DMS53 (cell line): ENCODE measurements at places on chromosomes 7 and 10.
A peak's percentile ranks its signal among the peaks of the same experiment; 100 is the strongest.

GRCh38 chr7:147483634-147484292 is 1106.8 kb upstream of the C7orf33 start:
- peak; percentile 45 for DNase-seq

GRCh38 chr10:118901380-118901779 is 128.1 kb upstream of the NANOS1 start:
- DNase-seq = no peak

DNA sequence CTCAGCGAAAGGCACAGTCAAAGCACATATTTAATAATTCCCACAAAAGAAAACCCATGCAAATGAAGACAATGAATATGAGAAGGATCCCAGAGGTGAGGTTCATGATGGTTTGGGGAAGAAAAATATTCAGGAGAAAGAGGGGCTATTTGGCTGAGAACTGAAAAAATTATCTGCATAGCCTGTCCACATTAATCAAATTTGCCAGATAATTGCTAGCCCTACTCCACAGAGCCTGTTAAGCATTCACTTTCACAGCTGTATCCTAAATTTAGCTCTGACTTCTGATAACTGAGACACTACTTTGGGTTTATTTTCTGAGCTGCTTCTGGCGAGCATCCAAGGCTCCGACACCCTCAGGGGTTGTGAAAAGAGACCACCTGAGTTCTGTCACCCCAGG is 176.2 kb downstream of the HERPUD2 start:
- DNase-seq = no peak

DNA sequence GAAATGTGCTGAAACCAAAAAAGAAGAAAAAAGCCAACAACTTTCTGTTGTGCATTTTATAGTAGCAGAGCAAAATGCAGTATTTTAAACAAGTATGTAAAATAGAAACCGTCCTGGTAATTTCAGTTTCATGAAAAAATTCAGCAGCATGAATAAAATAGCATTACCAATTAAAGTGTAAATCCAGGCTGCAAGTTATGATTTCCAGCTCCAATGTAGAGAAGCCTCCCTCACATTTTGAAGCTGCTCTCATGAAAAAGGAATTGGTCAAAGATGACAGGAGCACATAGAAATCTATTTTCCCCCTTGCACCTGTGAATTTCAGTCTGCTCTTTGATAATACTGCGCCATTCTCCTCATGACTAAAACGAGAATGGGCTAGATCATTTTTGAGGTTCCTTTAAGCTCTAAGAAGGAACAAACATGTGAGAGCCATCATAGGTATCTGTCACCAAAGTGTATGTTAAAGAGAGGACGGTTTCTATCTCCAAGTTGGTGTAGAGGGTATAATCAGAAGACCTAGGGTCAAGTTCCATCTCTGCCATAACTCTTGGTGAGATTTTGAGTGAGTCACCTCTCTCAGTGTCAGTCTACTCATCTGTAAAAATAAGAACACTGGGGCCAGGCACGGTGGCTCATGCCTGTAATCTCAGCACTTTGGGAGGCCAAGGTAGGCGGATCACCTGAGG is 107.5 kb downstream of the MTPAP start:
- DNase-seq = no peak

GRCh38 chr10:58795560-58795959 is 282.9 kb downstream of the BICC1 start:
- DNase-seq = no peak

DNA sequence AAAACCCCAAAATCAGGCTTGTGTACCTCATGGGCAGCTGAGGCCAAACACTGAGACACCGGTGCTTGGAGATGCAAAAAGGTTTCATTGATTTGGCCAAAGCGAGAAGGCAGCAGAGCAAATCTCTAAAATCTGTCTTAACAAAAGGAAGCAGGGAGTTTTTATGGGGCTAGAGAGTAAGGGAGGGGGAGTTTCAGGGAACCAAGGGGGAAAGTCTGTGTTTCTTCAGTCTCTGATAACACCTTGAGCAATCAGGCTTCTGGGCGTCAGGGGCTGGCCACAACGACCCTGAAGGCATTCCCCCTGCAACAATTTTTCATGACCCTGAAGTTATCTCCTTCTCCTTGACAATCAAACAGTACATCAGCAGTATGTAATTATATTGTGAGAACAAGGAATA is 2.7 kb upstream of the ZNF786 start:
- DNase-seq = no peak

- DNase-seq = peak; percentile 61
Observed at GRCh38 chr7:159007996-159008389, 136.7 kb downstream of the VIPR2 start.
